ENCODE measurements at places on chromosomes 7 and 10.

DNA sequence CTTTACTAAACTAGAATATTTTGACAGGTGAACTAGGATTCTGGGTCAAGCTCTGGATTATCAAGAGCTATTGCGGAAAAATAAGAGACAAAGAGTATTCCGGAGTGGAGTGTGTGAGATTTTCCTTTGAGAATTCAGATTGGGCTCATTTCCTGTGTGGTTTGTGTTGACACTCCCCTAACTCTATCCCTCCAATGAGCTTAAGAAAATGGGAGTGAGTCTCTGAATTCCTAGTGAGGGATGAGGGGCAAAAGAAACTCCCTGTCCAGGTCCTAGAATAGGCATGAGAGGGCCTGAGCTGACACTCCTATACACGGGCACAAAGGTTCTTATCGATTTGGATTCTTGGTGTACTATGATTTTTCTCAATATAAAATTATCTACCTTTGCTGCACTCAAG, 10.2 kb downstream of the KLF14 start:
- no peak for DNase-seq

DNA sequence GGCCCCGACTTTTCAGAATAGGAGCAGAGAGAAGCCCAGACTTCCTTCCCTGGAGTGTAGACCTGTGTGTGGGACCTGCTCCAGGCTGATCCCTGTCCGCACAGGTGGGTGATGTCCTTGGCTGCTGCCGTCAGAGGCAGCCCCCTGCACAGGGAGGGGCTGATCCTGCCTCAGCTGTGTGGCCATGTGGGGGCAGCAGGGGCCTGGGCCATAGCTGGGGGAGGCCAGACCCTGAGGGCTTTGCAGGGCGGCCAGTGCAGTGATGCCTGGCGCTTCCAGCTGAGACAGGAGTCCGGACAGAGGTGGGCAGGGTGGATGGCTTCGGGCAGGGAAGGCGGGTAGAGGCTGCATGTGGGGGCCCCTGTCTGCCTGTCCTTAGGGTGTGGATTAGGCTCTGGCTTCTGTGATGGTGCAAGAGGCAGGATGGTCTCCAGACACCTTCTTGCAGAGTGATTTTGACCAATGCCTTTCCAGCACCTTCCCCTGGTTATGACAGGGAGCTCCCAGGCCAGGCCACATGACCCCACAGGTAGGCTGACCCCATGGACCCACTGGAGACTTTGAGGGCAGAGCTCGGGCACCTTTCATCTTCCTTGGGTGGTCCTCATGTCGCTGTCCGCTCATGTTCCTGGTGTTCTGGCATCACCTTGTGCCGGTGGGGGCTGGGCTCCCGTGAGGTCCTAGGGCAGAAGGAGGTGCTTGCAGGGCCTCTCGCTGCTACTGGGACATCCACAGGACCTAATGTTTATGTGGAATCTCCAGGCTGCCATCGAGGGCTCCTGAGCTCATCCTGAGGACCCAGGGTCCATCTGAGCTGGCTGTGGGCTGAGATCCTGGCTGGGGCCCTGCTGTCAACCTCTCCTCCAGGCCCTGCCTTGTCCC, 141.5 kb downstream of the ADCY1 start:
- DNase-seq, result no peak

GRCh38 chr7:73702665-73703064, 16.8 kb downstream of the STX1A start:
- no peak for DNase-seq

GRCh38 chr10:62459072-62459471, 84.9 kb downstream of the ZNF365 start:
- DNase-seq, result peak; percentile 37

Measured in astrocyte of the spinal cord (primary cell).